NCI-H2171 (cell line): ENCODE measurements at places on chromosomes 7 and 10.

- peak; percentile 53 for DNase-seq
Measured at GRCh38 chr7:25259487-25260243, 31.4 kb upstream of the NPVF start.

DNA sequence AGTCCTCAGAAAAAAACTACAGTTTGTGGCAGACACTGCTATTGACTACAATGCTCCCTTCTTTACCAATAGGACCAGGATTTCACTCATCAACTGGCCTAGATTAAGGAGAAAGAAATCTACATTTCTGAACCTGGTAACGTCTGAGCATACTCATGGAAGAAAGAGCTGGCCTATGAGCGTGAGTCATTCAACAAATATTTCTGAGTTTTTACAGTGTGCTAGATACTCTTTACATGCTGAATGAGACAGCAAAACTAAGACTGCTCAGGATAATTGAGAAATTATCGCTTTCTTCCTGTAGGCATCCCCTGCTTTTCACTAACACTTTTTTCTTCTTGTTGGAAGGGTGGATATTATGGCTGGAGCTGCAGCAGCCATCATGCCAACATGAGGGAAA is 609.7 kb downstream of the TNS3 start:
- DNase-seq = no peak

GRCh38 chr7:36972140-36972518 is 247.8 kb upstream of the AOAH start:
- no peak for DNase-seq

- no peak for DNase-seq
Measured at GRCh38 chr7:88314061-88314491, 7.4 kb upstream of the STEAP4 start.

DNA sequence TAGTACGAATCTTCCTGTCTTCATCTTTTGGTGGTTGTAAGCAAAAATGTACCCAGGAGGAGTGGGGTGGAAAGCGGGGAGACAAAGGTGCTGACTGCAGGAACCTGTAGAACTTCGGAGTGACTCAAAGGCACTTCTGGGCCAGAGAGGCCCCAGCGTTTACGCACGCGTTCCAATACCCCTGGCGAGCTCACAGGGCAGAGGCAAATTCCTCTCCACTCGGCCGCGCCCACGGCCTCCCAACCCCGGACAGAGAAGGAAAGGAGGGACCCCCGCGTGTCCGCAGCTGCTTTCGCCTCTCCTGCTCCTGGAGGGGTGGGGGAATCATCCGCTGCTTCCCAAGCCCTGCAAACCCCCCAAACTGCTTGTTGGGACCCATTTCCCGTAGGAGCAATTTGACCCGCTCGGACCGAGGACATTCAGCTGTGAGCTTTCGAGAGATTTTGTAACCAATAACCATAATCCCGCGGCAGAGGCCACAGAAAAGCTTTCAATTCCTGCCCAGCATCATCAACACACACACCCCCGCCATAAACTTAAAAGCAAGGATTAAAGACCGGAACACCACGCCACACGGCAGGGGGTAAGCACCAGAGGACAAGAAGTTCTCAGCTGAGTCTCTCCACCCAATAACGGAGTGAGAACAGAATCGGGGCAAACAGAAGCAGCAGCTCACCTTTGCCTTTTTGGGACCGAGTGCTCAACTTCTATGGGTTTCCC is 2.3 kb downstream of the IGF2BP3 start:
- DNase-seq = no peak

DNA sequence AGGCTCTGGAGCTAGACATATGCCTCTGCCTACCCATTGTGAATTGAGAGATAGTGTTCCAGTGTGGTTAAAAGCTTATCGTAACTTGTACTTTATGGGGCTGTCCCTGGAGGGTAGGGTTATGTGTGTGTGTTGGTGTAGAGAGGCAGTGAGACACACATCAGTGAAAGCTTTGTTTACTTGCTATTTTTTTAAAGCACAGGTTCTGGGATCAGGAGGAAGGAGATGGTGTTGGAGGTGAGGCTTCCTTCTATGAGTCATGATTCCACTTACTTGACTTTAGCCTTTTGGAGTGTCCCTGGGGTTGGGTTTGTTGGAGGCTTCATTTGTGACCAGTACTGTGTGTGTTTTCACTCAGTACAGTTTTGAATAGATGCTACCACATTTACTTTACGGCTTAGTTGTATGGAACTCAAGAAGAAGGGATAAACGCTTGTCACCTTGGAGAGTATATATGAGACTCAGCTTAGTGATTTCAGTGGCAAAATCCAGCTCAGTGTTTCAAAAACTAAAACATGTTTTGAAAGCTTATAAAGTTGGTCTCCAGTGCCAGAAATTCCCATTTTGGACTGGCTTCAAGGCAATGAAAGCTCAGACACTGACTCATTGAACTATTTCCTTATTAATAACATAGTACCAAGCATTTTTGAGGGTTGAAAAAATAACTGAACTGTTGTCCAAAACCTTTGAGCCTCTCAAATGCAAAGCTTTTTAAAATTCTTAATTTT is 106.2 kb downstream of the PLXDC2 start:
- no peak for DNase-seq

DNA sequence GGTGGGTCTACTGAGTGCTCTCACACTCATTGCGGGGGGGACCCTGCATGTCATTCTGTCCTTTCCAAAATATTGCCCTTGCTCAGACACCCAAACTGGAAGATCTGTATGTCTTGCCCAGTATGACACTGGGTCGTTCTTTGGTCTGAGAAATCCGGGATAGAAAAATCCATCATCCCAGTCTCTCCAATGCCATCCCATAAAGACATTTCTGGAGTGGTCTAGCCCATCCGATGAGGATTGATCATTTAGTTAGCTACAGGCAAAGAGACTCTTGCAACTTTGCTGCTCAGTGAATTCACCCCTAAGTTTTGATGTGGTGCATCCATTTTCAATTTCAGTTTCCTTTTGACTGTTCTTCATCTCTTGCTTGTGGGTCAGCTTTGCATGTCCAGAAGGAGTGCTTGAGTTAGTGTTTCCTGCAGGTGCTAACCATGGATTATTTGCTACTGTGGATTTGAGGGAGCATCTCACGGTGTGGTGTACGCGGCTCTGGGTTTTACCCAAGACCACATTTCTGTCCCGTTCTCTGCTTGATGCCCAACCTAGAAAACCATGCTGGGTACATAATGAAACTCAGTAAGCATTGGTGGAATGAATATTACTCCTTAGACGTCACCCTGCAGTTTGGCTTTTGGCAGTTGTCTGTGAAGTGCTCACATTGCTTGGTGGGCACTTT is 247.0 kb upstream of the MKI67 start:
- DNase-seq = no peak

DNA sequence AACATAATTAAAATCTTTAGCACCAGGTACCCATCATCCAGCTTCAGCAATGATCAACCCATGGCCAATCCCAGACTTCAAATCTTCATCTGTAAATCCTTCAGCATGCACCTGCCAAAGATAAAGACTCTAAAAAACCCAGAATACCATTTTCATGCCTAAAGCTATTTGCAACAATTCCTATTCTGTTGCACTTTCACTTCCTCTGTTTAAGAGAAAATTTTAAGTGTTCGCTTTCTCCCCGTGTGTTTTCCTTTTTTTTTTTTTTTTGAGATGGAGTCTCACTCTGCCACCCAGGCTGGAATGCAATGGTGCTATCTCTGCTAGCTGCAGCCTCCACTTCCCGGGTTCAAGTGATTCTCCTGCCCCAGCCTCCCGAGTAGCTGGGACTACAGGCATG is 31.8 kb upstream of the HTR5A start:
- no peak for DNase-seq

GRCh38 chr10:81071087-81071796 is 533.5 kb downstream of the SH2D4B start:
- no peak for DNase-seq

GRCh38 chr10:88541116-88541626 is 41.9 kb downstream of the RNLS start:
- no peak for DNase-seq

DNA sequence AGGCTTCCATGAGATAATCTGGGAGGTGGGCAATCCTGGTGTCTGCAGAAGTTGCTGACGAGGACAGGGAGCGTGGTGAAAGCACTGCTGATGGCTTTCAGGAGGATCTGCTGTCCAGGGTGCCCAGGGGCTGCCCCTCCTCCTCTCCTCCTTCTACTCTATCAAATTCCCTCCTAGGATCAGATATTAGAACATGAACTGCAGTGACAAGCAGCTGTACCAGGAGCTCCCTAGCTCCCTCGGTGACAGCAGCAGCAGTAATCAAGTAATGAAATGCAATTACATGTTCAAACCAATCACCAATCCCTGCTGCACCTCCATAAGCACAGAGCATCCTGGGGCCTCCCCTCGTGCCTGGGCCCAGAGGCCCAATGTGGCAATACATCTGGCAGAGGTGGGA is 46.9 kb downstream of the GRID1 start:
- no peak for DNase-seq

GRCh38 chr7:128073671-128074310 is 42.6 kb upstream of the LRRC4 start:
- no peak for DNase-seq

- DNase-seq = no peak
Measured at GRCh38 chr7:136925556-136925955, 57.1 kb downstream of the CHRM2 start.

GRCh38 chr7:126696256-126697038 is 556.3 kb downstream of the GRM8 start:
- DNase-seq = peak; percentile 69

- DNase-seq = no peak
Measured at GRCh38 chr7:36038063-36038721, 114.9 kb upstream of the EEPD1 start.

DNA sequence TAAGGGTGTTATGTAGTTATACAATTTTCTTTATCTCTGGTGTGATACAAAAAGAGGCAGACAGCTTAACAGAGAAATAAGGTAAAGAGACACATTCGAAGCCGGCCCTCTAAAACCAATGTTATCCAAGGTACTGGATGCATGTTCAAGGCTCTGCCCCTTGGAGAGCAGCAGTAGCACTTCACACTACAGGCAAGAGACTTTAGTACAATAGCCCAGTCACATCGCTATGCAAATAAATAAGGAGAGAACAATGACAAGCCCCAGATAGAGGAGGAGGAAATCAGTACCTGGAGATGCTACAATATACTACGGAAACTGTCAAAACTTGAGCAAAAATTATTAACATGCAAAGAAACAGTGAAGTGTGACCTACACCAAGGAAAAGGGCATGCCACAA is 111.1 kb downstream of the ITGB1 start:
- DNase-seq = no peak

DNA sequence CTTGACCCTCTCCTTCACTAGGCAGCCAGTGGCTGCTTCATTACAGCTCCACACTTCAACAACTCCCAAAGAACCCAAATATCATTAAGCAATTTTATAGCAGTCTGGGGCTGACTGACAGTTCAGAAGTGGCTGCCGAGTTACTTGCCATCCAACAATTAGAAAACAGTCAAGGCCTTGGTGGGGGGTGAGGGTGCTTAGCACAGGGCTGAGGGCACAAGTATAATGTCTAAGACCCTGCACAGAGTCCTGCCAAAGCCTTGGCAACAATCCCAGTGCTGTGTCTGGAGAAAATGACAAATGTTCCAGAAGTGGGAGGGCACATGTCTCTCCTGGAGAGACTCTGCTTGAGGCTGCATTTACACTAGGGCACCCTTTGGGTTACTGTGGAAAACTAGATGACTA is 71.1 kb downstream of the CXCL12 start:
- no peak for DNase-seq

DNA sequence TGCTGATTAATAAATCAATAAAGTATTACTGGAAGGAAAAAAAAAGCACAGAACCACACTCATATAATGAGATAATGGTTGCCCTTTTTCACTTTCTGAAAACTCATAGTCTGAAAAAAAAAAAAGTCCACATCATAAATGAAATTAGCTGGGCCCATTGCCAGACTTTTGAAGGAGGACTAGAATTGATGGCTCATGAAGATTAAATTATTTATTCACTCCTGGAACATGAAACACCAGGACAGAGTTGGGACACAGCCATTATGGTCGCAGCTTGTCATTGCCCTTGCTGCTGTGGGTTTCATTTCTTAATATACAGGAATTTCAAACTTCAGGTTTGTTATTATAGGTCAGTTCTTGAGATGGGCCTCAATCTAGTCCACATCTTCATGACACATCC is 91.9 kb downstream of the CNTNAP2 start:
- DNase-seq = no peak

DNA sequence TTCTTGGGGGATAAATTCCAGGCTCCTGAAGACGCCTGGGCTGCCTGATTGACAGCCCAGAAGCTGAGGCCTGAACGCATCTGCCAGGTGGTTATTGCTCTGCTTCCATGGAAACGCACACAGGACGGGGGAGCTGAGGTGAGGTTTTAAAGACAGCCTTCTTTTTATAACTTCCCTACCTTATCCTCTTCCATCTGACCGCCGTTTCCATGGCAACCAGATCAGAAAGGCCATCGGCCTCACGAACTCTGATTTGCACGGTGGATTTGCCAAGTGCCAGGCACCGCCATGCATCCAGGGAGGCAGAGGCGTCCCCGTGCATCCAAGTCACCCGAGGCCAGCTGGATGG is 260.9 kb downstream of the ADARB2 start:
- peak; percentile 45 for DNase-seq

- no peak for DNase-seq
Measured at GRCh38 chr7:29285861-29286260, 91.3 kb downstream of the CHN2 start.

GRCh38 chr10:75066271-75066670 is 45.2 kb upstream of the SAMD8 start:
- DNase-seq = no peak

GRCh38 chr7:99997545-99998137 is 17.8 kb upstream of the ZKSCAN1 start:
- no peak for DNase-seq

- DNase-seq = no peak
Measured at GRCh38 chr7:50681432-50682045, 101.2 kb downstream of the GRB10 start.
